Right hindlimb (tissue), 1 donor: ENCODE measurements at places on chromosomes 2 and 18.

DNA sequence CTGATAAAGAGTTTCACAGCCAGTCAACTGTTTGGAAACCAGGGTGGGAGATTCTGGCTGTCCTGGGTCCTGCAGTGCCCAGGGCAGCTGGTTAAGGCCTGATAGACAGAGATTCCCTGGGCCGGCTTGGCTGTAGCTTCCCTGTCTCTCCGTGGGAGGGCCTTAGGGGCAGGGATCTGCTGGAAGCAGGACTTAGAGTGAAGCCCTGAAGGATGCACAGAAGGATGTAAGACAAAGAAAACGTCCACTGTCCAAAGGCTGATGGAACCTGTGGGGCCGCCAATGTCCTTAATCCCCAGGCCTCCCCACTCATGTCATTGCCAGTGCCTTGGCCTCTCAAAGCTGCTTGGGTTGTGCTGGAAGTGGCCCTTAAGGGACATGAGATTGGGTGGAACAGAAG, 33.0 kb downstream of the MROH2A start:
- DNase-seq = no peak

DNA sequence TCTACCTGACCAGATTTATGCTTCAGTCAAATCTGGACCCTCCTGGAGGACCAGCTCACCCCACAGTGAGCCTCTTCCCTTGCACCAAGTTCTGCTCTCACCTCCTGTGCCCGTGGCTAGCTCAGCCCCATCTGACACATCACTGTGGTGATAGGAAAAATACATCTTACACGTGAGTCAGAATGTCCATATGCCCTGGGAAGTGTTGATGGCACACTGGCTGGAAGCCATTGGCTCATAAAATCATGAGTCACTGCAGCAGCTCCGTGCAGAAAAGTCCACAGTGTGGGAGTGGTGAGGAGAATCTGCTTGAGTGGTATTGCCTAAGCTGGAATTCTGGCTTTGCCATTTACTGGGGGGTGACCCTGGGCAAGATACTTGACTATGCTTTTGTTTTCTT, 42.6 kb upstream of the RAPGEF4 start:
- DNase-seq = peak; percentile 45

GRCh38 chr18:13449651-13450050, 231.1 kb downstream of the LDLRAD4 start:
- DNase-seq = peak; percentile 14

DNA sequence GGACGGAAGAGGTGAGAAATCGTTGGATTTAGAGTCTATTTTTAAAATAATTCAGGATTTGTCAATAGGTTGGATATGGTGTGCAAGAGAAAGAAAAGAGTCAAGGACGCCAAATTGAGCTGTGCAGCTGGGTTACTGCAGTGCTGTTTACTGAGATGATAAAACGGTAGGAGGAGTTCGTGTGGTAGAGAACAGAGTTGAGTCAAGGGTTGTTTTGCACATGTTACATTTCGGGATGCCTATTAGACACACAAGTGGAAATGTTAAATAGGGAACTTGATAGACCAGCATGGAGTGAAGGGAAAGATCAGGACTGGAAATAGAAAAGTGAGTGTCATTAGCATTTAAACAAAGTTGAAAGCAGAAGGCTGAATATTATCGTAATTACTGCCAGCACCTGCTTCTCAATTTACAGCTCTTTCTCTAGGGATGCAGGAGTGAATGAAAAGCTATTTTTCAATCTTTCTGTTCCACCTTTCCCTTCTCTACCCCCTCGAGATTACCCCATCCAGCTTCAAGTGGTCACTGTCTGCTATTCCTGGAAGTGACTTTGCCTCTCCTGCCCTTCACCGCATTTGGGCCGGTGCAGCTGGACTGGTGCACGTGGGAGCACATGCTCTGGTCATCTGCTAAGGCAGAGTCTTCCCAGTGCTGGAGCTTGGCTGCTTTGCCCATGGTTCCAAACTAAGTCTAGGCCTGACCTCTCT, 30.3 kb downstream of the GPR75 start:
- no peak for DNase-seq

- no peak for DNase-seq
These were observed 691.3 kb downstream of the LRP1B start for GRCh38 chr2:141439524-141439923.

DNA sequence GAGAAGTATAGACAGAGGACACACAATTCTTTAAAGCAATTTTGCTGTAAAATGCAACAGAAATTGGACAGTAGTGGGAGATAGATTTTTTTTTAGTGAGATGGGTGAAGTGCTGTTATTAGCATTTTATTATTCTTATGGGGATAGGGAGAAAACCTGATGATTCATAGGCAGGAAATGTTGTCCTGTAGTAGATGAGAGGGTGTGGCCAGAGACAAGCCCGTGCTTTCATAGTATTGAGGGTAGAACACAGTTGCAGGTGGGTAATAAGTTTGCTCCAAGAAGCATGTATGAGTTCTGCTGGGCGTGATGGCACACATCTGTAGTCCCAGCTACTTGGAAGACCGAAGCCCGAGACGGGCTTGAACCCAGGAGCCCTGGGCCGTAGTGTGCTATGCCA, 128.3 kb upstream of the ARHGAP28 start:
- DNase-seq = no peak

DNA sequence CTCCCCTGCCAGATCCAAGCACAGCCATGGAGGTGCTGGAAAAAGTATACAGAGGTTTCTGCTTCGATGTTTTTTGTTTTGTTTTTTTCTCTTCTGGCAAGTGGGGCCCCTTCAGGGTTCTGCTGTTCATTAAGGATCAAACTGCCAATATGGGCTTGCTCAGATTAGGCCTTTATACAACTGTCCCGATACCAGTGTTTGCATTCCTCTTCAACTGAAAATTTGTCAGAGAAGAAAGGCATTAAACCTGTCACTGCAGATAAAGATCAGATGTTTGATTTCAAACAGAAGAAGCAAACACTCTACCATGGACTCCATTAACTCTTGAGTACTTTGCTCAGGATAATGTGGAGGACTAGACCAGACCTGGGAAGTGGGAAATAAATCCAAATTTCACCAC, 396.0 kb upstream of the SMIM21 start:
- no peak for DNase-seq

DNA sequence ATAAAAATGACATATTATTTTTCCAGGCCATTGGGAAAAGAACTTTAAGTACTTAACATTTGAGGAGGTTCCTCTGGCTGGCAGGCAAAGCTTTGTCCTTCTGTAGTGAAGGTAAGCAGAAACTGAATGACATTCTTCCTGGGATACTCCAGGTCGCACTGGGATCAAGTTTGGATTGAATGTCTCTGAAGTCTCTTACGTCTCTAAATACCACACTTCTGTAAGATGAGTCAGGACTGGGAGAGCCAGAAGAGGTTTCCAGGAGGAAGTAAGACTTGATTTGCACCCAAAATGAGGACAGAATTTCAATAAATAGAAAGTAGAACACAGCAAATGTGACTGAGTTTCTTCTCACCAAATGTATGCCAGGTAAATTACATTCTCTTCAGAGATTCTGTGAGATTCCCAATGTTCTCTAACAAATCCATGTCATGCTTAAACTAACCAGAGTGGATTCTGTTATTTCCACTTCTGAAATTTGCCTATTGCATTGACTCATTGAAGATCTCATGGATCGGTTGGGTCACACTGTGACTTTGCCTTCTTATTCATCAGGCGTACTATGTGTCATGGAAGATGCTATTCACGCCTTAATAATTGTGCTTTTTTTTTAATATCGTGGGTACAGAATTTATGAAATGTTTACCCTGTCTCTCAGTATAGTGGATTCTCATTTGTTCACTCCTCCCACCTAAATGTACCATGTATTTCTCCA, 25.5 kb upstream of the VIT start:
- DNase-seq = no peak

- no peak for DNase-seq
These were observed 13.2 kb upstream of the SERTAD2 start for GRCh38 chr2:64666810-64667438.

- peak; percentile 83 for DNase-seq
These were observed 189.4 kb upstream of the GLI2 start for GRCh38 chr2:120546048-120546864.

DNA sequence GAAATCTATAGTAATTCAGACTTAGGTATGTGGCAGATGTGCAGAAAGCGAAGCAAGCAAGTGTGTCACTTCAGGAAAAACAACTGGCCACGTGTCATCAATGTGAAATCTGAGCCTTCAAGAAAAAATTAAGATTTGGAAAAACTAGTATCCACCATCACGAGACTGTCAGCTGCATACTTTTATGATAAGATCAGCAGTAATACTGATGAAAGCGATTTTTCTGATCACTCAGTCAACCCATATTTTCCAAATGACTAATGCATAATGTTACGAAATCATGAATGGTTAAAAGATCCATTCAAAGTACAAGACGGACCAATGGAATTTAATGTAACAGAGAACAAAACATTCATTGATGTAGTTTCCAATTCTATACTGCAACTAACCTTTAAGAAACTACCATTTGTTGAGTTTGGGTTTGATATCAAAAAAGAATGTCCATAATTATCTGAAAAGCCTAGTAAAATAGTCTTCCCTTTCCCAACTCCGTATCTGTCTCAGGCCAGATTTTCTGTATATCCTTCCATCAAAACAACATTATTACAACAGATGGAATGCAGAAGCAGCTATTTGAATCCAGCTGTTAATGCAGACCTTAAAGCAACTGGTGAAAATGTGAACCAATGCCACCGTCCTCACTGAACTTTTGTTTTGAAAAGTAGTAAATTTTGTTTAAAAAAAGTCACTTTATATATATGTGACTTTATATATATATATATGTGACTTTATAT, 17.0 kb upstream of the BCL2 start:
- no peak for DNase-seq

DNA sequence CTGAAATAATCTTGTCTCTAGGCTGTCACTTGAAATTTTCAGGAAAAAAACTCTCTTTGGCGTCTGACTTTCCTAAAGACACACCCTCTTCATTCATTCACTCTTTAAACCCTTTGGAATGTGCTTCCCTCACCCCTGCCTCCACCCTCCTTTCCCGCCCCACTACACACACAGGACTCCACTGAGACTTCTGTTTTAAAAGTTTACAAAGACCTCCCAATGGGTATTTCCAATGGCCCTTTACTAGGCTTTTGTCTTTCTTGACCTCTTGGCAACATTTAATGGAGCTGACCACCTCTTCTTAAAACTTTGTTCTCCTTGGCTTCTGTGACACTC, 96.1 kb downstream of the RBMS1 start:
- DNase-seq = no peak

DNA sequence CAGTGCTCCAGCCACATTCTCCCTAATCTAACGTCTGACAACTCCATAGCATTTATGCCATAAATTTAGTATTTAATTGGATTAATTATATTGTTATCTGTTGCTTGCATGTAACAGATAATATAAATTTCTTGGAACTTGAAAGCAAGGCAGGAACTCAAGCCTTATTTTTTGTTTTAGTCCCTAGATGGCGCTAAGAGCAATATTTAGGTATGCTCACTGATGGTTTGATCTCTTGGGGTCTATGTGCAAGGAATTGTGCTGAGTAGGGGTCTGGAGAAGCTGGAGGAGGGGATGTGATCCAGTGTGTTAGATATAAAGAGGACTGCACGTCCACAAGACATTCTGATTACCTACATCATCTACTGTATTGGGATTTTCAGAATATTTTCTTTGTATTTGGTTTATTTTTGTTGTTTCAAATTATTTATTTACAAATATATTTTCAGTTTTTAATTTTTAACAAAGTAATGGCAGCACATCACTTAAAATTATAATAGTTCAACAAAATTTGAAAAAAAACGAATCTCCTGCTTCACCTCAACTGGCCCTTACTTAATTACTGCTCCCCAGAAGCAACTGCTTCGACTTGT, 32.8 kb downstream of the KATNAL2 start:
- DNase-seq = no peak

GRCh38 chr2:86372641-86373502, 35.4 kb upstream of the REEP1 start:
- no peak for DNase-seq

DNA sequence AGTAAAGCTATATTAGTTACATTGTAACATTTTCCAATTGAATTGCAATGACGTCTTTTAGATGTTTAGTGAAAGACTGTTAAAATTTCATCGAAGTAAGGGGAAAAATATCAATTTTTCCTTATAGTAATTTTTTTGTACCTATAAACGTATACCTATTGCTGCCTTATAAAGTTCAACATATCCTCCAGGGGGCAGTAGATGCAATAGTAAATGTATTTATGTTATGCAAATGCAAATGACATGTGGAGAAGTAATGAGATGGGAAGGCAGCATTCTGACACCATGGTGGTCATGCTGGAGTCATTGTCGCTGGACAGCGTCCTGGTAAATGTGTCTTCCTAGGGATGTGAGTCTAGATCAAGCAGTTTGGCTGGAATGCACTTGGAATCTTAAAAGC, 38.7 kb downstream of the MSTN start:
- no peak for DNase-seq

DNA sequence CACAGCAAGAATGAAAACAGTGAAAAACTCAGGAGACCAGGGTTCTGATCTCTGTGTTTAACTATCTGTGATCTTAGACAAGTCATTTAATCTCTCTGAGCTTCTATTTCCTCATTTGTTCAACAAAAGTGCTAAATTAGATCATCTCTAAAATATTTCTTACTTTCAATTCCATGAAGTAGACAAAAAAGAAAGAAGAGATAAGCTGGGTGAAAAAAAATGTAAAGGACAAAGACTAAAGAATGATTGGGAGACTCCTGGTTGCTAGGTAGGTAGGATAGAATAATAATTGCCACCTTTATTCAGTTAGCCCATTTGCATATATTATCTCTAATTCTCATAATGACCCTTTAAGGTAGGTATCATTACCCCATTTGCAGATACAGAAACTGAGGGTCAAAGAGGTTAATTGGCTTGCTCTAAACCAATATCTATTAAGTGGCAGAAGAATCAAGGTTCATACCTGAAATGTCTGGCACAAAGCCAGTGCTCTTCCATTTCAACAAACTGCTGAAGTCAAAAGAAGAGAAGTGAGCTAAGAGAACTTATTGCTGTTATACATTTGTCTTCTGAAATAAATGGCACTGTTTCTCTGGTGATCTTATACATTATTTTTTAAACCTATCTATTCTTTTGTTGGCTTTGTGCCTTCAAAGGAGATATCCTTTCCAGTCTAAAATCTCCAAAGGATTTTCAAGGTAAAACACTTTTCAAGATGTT, 141.7 kb downstream of the OTX1 start:
- no peak for DNase-seq

GRCh38 chr2:29816651-29817050, 104.7 kb downstream of the ALK start:
- no peak for DNase-seq

- DNase-seq = no peak
These were observed 10.8 kb downstream of the DUSP19 start for GRCh38 chr2:183089192-183089851.

DNA sequence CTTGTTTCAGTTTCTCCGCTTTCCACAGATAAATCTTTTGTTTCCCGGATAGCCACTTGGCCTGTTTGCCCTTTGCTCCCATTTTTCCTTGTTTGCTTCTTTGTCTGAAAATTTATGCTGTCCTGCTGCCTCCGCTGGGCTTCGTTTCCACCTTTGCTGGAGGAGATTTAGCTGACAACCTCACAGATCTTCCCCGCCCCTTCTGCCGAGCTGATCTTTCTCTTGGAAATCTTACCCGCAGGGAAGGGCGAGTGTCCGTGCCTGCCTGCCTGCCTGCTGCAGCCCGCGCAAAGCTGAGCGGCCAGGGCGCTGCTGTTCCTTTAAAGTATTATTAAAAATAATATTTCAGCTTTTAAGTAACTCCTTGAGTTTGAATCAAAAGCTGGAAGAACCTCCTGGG, 1.4 kb upstream of the XRCC5 start:
- DNase-seq = peak; percentile 24

GRCh38 chr2:237509905-237510304, 22.9 kb downstream of the MLPH start:
- DNase-seq = no peak
